ENCODE measurements at places on chromosomes 5 and 9. TPM values are rescaled to one million over a fixed set of nuclear protein-coding genes. Genes with fewer than 3 reads are reported as not detected.

GRCh38 chr9:3409453-3409852, 116.3 kb downstream of the RFX3 start:
- DNase-seq = no peak

DNA sequence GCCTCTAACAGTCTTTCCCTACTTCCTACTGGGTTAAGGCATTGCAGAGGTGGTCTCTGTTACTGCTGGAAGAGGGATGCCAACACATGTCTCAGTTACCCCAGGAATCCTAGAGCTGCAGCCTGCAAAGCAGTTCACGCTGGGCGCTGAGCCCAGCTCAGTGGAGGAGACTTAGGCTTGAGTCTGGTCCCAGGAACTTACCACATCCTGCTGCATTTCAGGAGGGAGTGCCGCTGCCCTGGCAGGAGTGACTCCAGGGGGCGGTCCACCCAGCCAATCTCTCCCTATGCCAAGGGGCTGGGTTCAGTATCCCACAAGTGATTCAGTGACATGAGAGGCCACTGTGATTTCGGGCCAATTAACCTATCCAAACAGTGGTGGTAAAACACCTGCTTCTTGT, 7.6 kb downstream of the TTC16 start:
- DNase-seq = no peak

GRCh38 chr5:71748360-71748759, 29.3 kb downstream of the CARTPT start:
- DNase-seq = no peak

The RAD17 gene
- 25.9 TPM for total RNA-seq

The CSF1R gene
- total RNA-seq = 0.44 TPM

The TRIM14 gene
- total RNA-seq = 11.7 TPM

The TIFAB gene
- total RNA-seq = not detected

- no peak for DNase-seq
Observed at GRCh38 chr9:30197954-30198353, 2186.5 kb upstream of the ACO1 start.

The ADRB2 gene
- 3.2 TPM for total RNA-seq

- no peak for DNase-seq
Observed at GRCh38 chr9:2730971-2731370, 13.7 kb downstream of the KCNV2 start.

The STKLD1 gene
- 0.37 TPM for total RNA-seq

The PDE8B gene
- not detected for total RNA-seq

DNA sequence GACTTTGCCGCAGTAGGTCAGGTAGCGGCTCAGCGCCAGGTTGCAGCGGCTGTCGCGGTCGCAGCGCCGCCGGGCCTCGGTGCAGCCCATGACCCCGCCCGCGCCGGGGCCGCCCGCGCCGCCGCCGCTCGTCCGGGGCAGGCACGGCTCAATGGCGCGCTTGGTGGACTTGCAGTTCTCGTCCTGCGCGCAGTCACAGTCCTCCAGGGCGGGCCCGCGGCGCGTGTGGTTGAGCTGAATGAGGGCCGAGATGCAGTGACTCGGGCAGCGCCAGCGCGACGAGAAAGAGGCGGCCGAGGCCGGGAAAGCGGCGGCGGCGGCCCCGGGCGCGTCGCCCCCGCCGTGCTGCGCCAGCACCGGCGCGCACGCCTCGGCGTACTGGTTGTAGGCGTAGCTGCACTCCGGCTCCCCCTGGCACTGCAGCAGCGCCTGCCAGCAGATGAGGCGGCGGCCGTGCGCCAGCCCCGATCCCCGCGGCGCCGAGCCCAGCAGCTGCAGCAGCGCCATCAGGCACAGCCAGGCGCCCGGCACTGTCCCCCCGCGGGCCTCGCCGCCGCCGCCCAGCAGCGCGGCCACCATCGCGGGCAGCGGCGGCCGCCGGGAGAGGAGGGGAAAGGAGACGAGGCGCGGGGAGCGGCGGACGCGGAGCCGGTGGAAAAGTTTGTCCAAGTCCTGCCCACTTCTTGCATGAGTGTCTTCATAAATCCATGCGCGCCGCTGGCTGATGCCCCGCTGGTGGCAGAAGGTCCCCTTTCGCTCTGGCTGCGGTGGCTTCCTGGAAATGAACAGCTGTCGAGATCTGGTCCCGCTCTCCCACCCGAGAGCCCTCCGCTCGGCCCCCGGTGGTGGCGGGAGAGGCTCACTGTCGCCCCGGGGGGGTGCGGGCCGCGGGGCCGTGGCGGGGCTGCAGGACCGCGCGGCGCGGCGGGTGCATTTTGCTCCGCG, 833 bp downstream of the GAS1 start:
- peak; percentile 42 for DNase-seq

- no peak for DNase-seq
Observed at GRCh38 chr5:173625261-173625660, 8.8 kb upstream of the BOD1 start.

The KCNIP1 gene
- total RNA-seq = not detected

GRCh38 chr9:32177396-32177795, 207.0 kb upstream of the ACO1 start:
- DNase-seq = no peak

GRCh38 chr9:120692901-120693699, 21.2 kb downstream of the MEGF9 start:
- no peak for DNase-seq

DNA sequence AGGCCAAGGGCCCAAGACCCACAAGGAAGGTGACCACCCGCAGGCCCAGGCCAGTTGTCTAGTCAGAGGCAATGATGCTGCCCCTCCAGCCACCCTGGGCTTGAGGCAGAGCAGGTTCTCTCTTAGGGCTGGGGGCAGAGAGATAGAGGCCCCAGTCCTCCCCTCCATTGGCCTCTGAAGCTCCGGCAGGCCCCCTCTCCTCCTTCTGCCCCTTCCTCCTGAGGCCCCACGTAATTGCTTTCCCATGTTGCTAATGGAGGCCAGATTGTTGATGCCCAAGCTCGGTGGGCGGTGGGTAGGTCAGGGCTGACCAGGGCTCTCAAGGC, 26.6 kb upstream of the ENHO start:
- DNase-seq = no peak

The EFNA5 gene
- not detected for total RNA-seq

DNA sequence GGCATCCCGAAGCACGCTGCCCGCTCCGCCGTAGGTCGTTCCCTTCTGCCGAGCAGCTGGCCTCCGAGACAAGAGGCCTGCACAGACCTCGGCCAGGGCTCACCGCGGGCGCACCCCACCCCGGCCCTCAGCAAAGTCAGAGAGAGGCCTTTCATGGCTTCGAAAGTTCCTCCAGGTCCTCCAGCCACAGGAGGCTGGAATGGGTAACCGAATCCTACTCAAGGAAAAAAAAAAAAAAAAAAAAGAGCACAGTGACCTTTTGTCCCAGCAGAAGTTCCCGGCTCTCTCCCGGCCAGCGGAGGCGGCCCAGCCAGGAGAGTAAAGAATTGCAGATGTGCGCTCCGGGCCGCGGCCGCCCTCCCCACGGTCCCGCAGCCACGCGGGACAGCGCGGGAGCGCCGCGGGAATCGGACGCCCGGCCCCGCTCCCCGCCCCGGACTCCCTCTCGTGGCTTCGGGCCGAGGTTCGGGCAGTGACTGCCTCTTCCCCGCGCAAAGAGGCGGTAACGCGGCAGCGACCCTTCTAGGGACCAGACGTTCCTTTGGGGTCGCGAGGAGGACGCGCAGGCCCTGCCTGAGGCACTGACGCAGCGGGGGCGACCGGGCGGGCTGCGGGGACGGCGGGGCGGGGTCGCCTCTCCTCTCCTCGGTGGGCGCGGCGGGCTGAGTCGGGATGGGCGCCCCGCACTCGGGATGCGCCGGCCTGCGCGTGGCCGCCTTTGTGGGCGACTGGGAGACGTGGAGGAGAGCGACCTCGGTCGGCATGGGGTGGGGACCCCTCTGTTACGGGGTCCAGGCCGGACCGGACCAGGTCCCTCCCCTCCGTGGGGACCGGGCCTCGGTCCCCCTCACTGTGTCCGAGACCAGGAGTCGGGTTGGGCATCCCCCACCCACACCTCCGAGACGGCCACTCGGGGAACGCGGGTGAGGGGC, 754 bp downstream of the GFPT2 start:
- DNase-seq = peak; percentile 23

The ACOT12 gene
- not detected for total RNA-seq

DNA sequence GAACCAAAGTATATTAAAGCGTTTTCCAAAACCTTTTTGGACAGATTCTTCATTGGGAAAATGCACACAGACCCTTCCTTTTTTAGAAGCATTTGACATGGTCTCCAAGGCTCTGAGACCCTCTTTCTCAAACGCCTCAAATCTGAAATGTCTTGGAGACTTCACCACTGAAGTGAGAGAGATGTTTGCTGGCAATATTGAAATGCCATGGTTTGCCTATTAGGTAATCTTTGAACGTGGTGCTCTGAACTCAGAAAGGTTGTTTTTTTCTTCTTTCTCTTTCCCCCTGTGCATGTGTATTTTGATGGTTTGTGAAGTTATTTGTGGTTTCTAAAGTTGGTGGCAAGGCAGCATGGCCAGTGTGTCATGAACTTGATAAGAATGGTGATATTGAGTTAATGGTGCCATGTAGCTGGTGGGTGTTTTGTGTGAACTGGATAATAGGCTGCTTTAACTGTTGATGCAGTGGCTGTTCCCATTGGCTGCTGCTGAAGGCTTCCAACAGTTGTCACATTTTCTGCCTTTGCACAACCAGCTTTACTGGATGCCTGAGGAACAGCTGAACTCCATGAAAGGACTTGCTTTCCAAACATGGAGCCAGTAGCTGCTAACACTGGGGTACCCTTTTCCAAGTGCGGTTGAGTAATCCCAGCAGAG, 1.7 kb downstream of the PALM2AKAP2 start:
- no peak for DNase-seq

The SMIM3 gene
- 0.22 TPM for total RNA-seq

DNA sequence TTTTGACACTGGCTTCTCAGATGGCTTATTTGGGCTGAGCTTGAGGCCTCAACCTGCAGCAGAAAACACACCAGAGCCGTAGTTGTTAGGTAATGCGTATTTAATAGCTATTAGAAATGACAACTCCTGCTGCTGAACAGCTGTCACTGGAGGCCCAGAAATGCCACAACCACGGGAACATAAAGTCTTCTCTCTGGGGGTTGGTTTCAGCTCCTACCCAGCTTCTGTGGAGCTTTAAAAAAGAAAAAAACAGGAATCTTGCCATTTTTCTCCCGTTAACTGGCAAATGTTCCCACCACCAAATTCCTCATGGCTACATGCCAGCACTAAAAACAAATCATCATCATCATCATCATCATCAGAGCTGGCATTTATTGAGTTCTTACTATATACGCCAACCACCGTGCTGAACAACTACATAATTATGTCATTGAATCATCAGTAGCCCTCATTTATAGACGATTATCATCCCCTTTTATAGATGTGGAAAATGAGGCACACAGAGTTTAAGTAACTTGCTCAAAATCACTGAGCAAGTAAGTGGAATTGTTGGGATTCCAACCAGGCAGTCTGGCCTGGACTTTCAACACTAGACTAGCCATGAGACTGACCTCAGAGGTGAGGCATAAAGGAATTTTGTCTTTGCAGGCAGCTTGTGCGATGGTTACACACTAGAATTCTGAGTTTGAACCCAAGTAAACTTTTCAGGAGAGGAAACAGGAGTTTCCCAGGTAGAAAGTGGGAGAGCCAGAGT, 185.3 kb upstream of the WWC1 start:
- no peak for DNase-seq

The SAXO1 gene
- total RNA-seq = not detected

The CCNO gene
- total RNA-seq = not detected

The ACTBL2 gene
- not detected for total RNA-seq

DNA sequence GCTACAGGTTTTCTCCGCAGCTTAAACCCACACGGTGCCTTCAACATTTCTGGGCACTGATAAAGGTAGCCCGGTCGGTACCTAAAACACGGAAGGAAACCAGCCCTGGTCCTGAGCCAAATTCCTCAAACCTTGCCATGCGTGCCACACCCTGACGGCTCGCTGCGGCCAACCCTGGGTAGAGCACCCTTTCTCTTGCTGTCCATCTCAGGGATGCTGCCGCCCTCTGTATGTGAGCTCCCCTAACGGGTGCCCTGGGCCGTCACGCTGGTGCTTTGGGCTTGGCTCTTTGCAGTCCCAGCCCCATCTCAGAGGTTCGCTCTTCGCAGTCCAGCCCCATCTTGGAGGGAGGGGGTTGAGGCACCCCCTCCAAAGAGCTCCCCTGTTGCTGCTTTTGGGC, 43.9 kb downstream of the PNPLA7 start:
- no peak for DNase-seq

The CTSV gene
- not detected for total RNA-seq

The NUTM2G gene
- not detected for total RNA-seq

- DNase-seq = no peak
Observed at GRCh38 chr5:170442391-170442790, 53.2 kb upstream of the KCNMB1 start.

- no peak for DNase-seq
Observed at GRCh38 chr9:76602199-76602598, 143.2 kb downstream of the GCNT1 start.

DNA sequence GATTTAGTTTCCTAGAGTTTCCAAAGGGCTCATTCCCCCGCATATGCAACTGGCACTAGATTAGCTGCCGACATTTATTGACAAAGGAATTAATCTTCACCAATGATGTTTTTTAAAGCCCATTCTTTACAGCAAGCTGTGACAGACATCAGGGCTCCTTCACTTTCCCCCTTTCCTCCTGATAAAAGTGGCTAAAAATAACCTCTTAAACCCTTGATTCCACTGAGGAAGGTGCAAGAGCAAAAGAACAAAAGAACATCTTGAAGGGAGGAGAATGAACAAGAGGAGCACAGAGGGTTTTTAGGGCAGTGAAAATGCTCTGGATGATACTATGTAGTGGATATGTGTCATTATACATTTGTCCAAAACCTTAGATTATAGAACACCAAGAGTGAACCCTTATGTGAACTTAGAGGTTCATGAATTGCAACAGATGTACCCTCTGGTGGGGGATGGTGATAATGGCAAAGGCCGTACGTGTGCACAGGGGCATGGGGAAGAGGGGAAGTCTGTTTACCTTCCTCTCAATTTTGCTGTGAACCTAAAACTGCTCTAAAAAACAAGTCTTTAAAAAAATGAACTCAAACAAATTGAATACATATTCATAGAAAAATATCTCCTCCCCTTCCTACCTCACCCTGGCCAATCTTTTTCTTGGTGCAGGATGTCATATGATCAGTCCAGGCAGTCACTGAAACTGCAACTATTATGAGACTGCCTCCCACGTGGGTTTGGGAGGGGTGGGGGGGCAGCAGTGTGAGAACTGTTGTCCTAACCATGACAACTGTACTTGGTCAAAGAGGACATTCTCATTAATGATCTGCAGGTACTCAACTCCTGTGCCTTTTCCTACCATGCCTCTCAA, 83.0 kb downstream of the MARCHF3 start:
- no peak for DNase-seq

DNA sequence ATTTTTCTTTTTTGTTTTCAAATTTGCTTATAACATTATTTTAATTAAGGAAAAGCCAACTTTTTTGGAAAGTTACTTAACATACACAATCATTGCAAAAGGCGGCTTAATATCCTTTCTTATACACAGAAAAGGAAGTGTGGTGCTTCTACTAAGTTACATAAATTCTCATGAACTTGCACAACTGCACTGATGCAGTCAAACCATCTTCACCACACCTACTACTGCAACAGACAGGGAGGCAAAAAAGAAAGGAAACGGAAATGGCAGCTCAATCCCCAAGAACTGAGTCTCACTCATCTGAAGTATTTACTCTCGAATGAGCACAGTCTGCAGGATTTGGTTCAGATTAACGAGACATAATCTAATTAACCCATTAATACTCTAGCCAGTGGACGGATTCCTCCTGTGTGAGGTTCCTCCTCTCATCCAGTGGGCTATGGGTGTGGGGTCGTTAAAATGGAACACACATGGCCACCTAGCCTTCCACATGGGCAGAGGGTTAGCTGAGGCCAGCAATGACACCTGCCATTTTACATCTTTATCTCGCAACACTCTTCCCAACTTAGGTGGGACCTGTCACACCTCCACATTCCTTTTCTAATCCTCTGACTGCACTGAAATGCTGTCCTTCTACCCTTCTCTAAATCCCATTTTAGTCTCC, 30.0 kb downstream of the GOLM1 start:
- no peak for DNase-seq

The OR1Q1 gene
- total RNA-seq = not detected
